ENCODE measurements at places on chromosomes 11 and 22. TPM values are rescaled to one million over a fixed set of nuclear protein-coding genes. Genes with fewer than 3 reads are reported as not detected.
A peak's percentile ranks its signal among the peaks of the same experiment; 100 is the strongest.

DNA sequence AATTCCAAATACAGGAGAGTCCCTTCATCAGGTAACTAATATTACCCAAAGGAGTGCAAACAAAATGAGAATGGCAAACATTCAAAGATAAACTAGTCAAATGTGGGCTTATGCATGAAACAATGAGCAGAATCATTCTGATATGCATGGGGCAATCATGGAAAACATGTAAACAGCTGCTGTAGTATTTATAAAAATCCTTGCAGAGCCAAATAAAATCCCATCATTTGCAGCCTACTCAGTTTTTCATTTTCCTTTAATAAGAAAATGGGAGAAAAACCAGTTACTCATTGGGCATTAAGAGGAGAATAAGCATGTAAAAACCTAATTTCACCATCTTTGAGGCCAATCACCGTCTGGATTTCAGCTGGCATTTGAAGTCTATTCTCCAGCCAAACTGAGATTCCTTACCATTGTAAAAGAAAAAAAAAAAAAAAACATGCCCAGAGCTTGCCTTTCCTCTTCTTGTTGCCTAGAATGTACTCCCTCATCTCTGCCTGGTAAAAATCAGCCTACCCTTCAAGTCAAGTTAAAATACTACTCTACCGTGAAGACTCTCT lies 249.1 kb downstream of the TTC28 start:
- no peaks in the 10 kb centered on the region for H3K27me3 ChIP-seq
- DNase-seq, result no peak
- H3K4me3 ChIP-seq, result no peak overlapping the region
- H3K36me3 ChIP-seq, result no peaks in the 10 kb centered on the region
- peaks cover 2% of the 10 kb centered on the region for H3K4me1 ChIP-seq

DNA sequence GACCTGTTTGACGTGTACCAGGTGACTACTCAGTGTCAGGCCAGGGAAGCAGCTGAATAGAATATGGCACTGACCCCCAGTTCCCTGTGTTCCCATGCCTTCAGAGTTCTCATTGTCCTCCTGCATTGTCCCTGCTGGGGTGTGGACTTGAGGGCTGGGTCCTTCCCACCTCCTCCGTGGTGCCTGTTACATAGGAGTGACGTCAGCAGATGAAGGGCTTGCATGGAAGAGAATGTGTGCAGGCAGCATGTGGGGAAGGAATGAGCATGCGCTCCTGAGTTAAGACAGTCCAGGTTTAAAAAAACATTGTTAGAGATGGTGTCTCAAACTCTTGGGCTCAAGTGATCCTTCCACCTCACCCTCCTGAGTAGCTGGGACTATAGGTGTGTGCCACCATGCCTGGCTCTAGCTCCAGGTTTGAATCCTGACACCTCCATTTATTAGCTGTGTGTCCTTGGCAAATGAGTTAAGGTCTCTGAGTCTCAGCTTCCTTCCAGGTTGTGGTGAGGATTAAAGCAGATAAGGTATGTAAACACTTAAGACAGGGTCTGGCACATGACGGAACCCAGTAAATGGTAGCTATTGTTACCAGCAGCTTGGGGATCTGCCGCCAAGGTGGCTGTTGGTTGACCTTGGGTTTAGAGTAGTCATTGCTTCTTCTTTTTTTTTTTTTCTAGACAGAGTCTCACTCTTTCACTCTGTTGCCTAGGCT lies 7.5 kb upstream of the SOX10 start:
- H3K4me3 ChIP-seq, result no peak overlapping the region
- H3K27me3 ChIP-seq, result no peaks in the 10 kb centered on the region
- DNase-seq, result no peak
- no peak overlapping the region for H3K27ac ChIP-seq
- H3K4me1 ChIP-seq, result peaks cover 11% of the 10 kb centered on the region

LSP1 gene
- not detected for total RNA-seq

SYT9 gene
- total RNA-seq, result not detected

RFPL2 gene
- total RNA-seq, result not detected

OR5B3 gene
- not detected for total RNA-seq

GRCh38 chr11:45960387-45961095 lies 38.1 kb downstream of the LARGE2 start:
- no peaks in the 10 kb centered on the region for H3K27me3 ChIP-seq
- no peak for DNase-seq
- no peak overlapping the region for H3K4me3 ChIP-seq

DNA sequence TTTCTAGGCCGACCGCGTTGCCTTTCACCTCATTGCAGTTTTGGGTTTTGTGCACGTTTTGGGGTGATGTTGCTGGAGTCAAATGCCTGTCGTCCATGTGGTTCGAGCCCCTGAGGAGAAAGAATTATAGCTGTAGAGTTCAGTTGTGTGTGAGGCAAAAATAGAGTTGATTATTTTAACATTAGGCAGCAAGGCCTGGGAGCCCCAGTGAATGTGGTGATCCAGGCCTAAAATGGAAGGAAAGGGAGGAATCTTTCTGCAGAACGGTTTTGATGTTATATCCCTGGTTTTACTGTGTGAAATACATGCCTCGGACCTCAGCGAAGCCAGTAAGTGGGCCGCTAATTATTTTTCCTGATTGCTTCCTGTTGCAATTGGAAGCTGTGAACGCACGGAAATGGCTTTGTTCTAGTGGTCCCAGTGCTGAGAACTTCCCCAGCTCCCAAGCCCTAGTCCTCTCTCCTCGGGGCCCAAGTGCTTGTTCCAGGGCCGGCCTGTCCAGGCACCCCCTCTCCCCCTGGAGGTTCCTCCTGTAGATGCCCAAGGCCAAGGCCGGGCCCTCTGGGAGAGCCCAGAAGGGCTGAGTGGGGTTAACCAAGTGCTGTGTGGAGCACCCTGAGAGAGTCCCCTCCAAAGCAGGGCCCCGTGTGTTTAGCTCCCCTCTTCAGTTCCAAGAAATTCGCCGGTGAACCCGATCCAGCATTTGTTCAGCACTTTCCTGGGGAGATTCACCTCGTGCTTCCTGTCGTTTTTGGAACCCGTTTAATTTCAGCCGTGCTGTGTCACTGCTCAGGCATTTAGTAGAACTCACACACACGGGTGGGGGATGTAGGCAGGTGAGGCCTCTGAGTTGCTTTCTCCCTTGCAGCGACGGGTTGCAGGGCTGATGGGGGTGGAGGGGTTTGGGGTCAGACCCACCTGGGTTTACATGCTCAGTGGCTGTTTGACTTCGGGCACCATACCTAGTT lies 2.1 kb downstream of the LRP5 start:
- no peaks in the 10 kb centered on the region for H3K36me3 ChIP-seq
- peak; percentile 64 for DNase-seq
- H3K27ac ChIP-seq, result peak overlapping the region; percentile 84
- peak overlapping the region; percentile 75 for H3K4me3 ChIP-seq
- H3K27me3 ChIP-seq, result no peaks in the 10 kb centered on the region
- H3K4me1 ChIP-seq, result peaks cover 17% of the 10 kb centered on the region

DNA sequence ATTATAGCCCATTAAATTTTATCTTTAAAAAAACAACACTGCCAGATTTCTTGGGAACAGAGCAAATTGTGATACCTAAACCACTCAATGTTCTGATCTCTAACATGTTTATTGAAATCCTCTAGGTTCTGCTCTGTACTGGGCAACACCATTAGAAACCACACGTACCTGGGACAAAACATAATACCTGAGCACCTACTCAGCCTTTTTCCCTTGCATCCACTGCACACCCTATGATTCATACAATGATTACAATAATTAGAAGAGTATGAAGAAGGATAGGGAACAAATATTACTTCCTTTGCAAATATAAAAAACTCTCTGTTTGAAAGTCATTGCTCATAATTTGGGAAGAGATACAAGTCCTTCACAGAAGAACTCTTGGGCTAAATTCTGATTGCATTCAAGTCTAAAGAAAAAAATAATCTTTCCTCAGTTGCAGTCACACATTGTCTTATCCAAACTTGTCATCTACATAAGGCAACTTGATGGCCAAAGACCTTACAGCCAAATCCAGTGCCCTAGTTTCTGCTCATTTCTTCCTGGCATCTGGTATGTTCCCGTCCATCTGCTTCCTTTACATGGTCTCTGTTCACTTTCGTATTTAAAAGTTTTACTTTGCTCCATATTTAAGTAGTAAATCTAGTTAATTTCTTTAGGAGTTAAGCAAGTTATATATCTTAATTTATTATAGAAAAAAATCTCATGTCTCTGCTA lies 407.4 kb downstream of the LRRC4C start:
- no peak overlapping the region for H3K27ac ChIP-seq
- no peaks in the 10 kb centered on the region for H3K27me3 ChIP-seq
- no peaks in the 10 kb centered on the region for H3K4me1 ChIP-seq
- no peak overlapping the region for H3K4me3 ChIP-seq
- no peak for DNase-seq
- H3K36me3 ChIP-seq, result no peaks in the 10 kb centered on the region

DNA sequence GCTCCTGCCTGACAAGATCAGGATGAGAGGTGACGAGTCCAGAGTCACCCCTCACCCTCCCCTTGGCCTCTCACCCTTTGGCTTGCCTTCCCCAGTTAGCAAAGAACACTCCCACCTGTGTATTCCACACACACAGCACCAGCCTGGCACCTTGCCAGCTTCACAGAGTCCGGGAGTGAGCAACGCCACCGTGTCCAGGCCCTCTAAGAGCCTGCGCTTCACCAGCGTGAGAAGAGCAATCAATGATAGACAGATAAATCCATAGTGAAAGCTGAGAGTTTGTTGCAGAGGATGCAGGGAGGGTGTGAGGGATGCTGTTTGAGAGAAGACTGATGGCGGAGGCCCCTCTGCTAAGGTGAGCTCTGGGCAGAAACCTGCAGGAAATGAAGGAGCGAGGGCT lies 404.5 kb downstream of the LARGE1 start:
- no peaks in the 10 kb centered on the region for H3K4me1 ChIP-seq
- H3K36me3 ChIP-seq, result no peaks in the 10 kb centered on the region
- no peaks in the 10 kb centered on the region for H3K27me3 ChIP-seq
- DNase-seq, result no peak
- no peak overlapping the region for H3K27ac ChIP-seq

XBP1 gene
- 66.3 TPM for total RNA-seq

- no peaks in the 10 kb centered on the region for H3K27me3 ChIP-seq
- no peak overlapping the region for H3K27ac ChIP-seq
- no peak for DNase-seq
- H3K36me3 ChIP-seq, result peaks cover 53% of the 10 kb centered on the region
- no peaks in the 10 kb centered on the region for H3K4me1 ChIP-seq
Observed at GRCh38 chr22:19515654-19516377, 8.4 kb downstream of the CLDN5 start.

- no peaks in the 10 kb centered on the region for H3K27me3 ChIP-seq
- DNase-seq, result no peak
- H3K4me3 ChIP-seq, result no peak overlapping the region
- H3K36me3 ChIP-seq, result no peaks in the 10 kb centered on the region
- no peak overlapping the region for H3K27ac ChIP-seq
Observed at GRCh38 chr22:27270818-27271510, 530.6 kb downstream of the MN1 start.

GRCh38 chr22:20650294-20651207 lies 123.4 kb upstream of the SERPIND1 start:
- H3K36me3 ChIP-seq, result no peaks in the 10 kb centered on the region
- H3K27ac ChIP-seq, result no peak overlapping the region
- no peaks in the 10 kb centered on the region for H3K27me3 ChIP-seq
- no peak overlapping the region for H3K4me3 ChIP-seq

- DNase-seq, result no peak
- no peaks in the 10 kb centered on the region for H3K27me3 ChIP-seq
- H3K36me3 ChIP-seq, result no peaks in the 10 kb centered on the region
Observed at GRCh38 chr22:26770624-26771023, 113.2 kb downstream of the MIAT start.

ARHGEF17 gene
- 24.0 TPM for total RNA-seq

GRCh38 chr11:115848611-115849010 lies 344.4 kb upstream of the CADM1 start:
- no peak for DNase-seq
- H3K36me3 ChIP-seq, result no peaks in the 10 kb centered on the region
- H3K4me1 ChIP-seq, result no peaks in the 10 kb centered on the region

DNA sequence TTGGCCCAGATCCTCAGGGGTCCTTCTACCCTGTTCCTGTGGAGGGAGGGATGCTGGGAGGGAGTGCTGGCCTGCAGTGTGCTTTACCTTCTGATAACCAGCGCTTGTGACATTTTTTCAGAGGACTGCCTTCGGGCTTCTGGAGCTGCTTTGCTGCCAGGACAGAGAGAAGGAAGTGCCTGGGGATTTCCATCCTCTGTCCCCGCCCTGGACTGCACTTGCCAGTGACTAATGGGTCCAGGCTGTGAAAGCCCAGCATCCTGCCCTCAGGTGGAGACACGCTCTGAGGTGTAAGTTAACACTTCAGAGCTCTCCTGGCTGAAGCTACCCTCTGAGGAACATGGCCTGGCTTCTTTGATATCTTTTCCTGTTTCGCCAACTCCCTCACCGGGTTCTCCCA lies 158.7 kb upstream of the SYT13 start:
- no peak overlapping the region for H3K27ac ChIP-seq
- H3K4me1 ChIP-seq, result peaks cover 11% of the 10 kb centered on the region
- H3K4me3 ChIP-seq, result no peak overlapping the region

DNA sequence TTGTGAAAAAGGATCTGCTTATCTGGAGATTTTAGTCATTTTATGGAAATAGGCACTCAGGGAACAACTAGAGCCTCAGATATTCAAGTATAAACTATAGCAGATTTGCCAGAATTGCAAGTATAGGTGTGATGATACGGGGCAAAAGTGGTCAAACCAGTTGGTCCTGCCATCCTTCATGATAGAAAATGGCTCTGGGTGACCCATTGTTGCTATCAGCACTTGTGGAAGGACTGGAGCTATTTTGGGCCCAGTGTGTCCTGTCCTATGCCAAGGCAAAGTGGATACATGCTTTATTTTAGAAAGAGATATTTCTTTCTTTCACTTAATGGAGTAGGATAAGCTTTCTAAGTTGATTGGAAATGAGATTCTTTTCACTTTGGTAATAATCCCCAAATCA lies 85.2 kb downstream of the PPP6R3 start:
- no peak overlapping the region for H3K4me3 ChIP-seq
- no peak for DNase-seq
- no peak overlapping the region for H3K27ac ChIP-seq
- no peaks in the 10 kb centered on the region for H3K4me1 ChIP-seq
- H3K36me3 ChIP-seq, result peaks cover 60% of the 10 kb centered on the region
- H3K27me3 ChIP-seq, result no peaks in the 10 kb centered on the region

DNA sequence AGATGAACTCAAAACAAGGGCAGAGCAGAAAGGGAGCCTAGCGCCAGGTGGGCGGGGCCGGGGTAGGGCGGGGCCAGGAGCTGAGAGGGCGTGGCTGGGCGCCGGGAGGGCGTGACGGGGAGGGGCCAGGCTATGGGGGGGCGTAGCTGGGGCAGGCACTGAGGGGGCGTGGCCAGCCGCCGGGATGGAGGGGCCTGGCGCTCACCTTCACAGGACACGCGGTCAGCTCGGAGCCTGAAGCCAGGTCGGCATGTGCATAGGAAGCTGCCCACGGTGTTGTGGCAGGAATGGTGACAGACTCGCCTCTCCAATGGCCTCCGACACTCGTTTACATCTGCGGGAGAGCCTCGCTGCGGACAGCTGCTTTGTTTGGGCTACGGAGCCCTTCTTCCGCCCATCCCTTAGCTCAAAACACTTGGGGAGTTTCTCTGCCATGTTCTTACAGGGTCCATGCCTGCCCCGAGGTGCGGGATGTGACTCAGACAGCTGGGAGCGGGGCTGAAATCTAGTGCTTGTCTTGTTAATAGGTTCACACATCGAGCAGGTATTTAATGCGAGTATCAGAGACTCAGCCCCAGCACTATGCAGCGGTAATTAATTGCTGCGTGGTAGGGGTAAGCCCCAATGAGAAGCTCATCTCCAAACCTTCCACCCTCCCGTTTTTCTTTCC lies 13.4 kb downstream of the VWCE start:
- H3K4me1 ChIP-seq, result no peaks in the 10 kb centered on the region
- peak; percentile 68 for DNase-seq
- H3K27me3 ChIP-seq, result no peaks in the 10 kb centered on the region
- no peak overlapping the region for H3K4me3 ChIP-seq

SLC22A6 gene
- total RNA-seq, result not detected

DLG2 gene
- 276 TPM for total RNA-seq

Measured in A673 (cell line).